ENCODE measurements at places on chromosomes 4 and X.

GRCh38 chr4:147524601-147525000 is 43.7 kb downstream of the EDNRA start:
- DNase-seq, result no peak

GRCh38 chr4:138736362-138736761 is 279.2 kb upstream of the NOCT start:
- DNase-seq, result no peak

GRCh38 chr4:159023741-159024140 is 79.1 kb upstream of the RAPGEF2 start:
- DNase-seq, result no peak

- DNase-seq, result no peak
Observed at GRCh38 chr4:1359144-1359501, 12.1 kb downstream of the UVSSA start.

GRCh38 chr4:152038238-152038637 is 277.4 kb upstream of the GATB start:
- no peak for DNase-seq

- no peak for DNase-seq
Observed at GRCh38 chrX:109939498-109939897, 63.4 kb upstream of the TMEM164 start.

GRCh38 chrX:102498732-102499131 is 17.8 kb downstream of the TMSB15A start:
- no peak for DNase-seq

DNA sequence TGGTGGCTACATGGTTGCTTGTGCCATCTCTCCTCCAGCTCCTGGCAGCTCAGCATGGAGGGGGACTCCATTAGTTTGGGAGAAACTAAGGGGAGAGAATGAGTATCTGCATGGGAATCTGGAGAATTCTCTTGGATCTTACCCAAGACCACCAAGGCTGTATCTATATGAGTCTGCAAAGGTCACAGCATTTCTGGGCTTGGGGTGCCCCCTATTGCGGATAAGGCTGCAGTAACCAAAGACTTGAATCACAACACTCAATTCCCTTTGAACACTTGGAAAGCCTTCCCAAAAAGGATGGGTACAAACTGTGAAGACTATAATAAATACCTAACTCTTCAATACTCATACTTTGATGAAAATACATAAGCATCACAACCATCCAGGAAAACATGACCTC is 623.5 kb upstream of the NR3C2 start:
- DNase-seq, result no peak

DNA sequence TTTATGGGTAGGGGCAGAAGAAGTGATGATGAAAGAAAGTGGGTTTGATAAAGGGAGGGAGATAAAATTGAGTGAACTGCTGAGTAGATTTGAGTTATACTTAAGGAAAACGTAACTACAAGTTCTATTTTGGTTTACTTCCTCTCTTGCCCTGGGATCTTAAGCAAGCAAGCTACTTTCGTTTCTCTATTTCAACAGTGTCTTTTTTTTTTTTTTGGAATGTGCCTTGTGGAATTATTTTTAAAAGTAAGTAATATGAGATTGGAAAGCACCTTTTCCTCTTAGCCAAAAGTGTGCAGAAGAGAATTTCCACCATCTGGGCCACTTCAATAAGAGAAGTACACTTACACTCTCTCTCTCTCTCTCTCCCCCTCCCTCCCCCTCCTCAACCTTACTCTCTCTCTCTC is 16.0 kb upstream of the C4orf36 start:
- DNase-seq, result peak; percentile 41

DNA sequence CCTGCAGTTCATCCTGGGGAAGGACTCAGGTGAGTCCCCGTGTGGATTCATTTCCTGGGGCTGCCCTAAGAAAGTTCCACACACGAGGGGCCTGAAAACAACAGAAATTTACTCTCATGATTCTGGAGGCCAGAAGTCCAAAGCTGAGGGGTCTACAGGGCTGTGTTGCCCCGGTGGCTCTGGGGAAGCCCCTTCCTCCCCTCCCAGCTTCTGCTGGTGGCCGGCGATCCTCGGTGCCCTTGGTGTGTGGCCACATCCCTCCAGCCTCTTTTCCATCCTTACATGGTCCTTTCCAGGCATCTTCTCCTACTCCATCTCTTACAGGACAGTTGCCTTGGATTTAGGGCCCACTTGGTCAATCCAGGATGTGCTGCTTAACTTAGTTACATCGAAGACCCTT is 15.1 kb downstream of the SH3BP2 start:
- no peak for DNase-seq

GRCh38 chr4:28225689-28226353 is 1365.2 kb downstream of the STIM2 start:
- no peak for DNase-seq

DNA sequence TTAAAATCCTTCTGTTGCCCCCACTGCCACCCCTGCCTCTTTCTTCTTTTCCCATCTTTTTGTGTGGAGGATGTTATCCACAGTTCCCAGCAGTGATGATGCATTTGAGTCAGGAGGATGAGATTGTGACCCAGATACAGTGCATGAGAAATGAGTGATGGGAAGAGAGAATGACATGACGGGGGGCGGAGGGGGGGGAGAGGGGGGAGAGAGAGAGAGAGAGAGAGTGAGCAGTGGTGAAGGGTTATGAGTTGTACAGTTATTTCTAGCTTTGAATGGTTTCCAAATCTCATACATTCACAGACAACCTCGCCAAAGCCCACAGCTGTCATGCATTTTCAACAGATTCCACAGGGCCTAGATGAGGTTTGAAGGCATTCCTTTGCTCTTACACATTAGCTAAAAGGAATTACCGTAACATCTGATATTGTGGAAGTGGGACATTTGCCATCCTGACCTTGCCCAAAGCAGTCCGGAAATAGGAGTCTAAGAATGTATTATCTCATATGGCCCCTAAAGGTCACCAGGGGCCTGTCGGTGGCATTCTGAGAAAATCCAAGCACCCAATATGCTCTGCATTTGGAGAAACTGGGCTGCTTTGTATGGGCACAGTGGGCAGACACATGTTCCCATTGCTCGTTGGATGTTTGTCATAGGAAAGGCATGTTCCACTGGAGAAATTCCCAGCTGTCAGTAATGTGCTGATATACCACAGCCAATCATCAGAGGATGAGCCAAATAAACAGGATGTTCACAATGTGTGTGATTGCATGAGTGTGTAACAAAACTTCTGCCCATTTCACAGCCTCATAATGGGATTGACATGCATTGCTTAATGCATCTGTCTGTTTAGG is 435.8 kb downstream of the SPRY1 start:
- DNase-seq, result no peak

GRCh38 chrX:108736509-108737479 is at the start of gene IRS4:
Gene IRS4, minus strand, starts transcription at chrX:108736563.
- no peak for DNase-seq

- no peak for DNase-seq
Observed at GRCh38 chr4:182447767-182448280, 204.6 kb downstream of the TENM3 start.

DNA sequence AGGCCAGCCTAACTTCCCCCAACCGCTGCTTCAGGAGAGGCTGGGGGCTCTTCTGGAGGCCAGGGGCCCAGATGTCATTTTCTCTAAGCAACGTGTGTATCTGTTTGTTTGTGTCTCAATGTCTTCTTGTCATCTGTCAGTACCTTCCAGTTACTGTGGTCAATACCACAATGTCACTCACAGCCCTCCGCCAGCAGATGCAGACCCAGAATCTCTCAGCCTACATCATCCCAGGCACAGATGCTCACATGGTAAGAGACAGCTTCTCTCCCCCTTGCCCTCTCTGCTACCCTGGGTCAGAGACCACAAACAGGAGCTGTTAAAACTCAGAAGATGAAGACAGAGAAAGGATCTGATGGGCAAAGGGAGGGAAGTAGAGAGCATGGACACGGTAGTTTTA is 5.0 kb downstream of the XPNPEP2 start:
- no peak for DNase-seq

GRCh38 chr4:145207934-145208333 is 27.5 kb upstream of the OTUD4 start:
- no peak for DNase-seq

DNA sequence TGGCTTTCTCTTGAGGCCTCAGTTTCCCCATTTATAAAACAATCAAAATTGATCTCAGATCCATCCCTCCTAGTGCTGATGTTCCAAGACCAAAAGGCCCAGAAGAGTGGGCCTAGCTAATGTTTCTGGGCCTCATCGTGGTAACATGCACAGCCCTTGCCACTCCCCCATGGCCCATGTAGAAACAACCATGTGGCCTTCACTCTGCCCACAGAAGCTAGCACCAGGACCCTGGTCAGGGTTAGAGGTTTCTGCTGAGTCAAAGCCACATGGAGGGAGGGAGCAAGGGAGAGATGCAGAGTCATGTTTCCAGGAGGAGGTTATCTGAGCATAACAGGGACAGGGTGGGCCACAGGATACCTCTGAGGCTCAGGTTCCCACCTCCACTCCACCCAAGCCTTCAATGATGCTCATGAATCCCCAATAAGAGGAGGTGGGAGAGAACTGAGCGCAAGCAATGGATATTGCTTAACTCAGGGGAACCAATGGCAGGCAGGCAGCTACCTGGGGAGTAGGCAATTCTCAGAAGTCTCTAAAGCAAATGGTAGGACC is 16.9 kb downstream of the OTUD5 start:
- peak; percentile 30 for DNase-seq

- no peak for DNase-seq
Observed at GRCh38 chr4:165537028-165537648, 158.3 kb downstream of the CPE start.

DNA sequence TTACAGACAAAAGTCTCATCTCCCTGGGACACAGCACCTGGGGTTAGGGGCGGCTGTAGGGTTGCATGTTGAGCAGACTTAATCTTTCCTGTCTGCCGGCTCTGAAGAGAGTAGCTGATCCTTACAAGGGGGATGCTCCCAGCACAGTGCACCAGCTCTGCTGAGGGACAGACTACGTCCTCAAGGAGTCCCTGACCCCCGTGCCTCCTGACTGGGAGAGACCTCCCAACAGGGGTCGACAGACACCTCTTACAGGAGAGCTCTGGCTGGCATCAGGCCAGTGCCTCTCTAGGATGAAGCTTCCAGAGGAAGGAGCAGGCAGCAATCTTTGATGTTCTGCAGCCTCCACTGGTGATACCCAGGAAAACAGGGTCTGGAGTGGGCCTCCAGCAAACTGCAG is 506.0 kb upstream of the FMR1 start:
- DNase-seq, result no peak

GRCh38 chr4:145034727-145035211 is 63.2 kb downstream of the ANAPC10 start:
- DNase-seq, result no peak

- DNase-seq, result no peak
Observed at GRCh38 chr4:95835672-95836071, 4.2 kb upstream of the PDHA2 start.

DNA sequence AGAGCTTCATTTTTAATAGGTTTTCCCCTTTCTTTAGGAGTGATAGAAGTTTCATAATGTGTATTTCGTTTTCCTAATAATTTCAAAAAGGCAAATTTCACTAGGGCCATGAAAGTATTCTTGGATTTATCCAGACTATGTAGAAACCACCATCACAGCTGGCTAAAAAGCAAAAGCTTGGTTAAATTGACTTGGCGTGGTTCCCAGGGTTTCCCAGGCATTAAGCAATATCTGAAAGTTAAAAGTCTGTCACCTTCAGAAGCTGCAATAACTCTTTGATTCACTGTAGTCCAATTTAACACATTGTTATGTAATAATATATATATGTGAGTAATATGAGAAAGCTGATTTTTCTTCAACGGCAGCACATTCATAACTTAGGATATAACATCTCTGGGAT is 38.3 kb downstream of the NDNF start:
- no peak for DNase-seq

- no peak for DNase-seq
Observed at GRCh38 chr4:8754634-8755589, 116.7 kb downstream of the HMX1 start.

GRCh38 chr4:163109967-163110366 is 56.7 kb downstream of the NAF1 start:
- DNase-seq, result no peak

DNA sequence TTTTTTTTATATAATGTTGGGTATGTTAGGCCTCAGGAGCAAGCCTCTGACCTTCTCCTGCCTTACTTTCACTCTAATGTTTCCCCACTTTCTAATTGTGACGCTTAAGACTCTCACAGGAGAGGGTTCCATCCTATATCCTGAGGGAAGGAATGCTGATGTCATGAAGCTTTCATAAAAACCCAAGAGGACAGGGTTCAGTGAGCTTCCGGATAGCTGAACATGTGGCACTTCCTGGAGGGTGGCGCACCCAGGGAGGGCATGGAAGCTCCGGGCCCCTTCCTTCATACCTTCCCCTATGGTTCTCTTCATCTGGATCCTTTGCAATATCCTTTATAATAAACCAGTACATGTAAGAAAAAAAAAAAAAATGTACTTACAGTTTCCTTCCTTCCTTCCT is 48.0 kb upstream of the TMPRSS11E start:
- DNase-seq, result no peak

DNA sequence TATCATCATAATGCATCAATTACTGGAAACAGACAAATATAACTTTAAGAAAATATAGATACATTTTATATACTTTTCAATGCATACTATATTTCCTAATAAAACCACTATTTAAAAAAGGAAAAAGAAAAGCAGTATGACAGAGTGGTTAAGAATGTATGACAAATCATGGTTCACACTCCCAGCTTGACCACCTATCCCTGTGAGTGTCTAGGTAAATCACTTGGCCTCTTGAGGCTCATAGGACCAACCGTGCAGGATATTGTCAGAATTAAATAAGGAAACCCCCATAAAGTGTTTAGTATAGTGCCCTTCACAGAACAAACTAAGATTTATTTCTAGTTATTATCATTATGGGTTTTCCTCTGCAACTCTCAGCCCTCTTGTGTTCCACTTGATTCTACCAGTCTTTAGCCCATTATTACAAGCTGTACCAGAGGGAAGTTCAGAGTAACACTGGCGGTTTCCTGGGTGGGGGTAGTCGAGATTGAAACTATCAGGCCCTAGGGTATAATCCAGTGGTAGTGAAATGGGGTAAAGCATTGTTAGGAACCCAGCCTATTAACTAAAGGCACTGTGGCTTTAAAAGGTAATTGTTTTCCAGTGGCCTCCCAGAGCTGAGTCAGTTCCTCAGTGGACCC is 55.5 kb upstream of the PAK3 start:
- no peak for DNase-seq

DNA sequence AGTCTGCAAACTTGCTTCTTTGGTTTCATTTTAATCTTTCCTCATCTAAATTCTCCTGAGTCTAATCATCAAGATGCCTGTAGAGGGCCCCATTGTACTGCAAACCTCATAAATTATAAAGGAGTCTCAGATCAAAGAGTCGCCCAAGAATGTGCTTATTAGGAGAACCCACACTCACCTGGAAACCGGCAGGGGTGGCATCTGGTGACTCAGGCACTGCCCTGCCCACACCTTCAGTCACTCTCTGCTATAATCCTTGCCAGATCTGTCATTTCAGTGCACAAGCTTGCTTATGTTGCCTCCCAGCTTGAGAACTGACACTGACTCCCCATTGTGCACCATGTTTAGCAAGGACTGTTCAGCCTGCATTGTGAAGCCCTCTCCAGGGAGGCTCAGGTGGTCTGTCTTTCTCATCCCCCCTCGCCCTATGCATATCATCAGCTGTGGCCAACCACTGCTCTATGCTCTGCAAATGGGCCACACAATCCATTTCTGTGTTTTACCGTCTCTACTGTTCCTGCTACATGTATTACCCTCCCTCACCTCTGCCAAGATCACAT is 12.4 kb downstream of the EPGN start:
- DNase-seq, result no peak

Measured in GF-D8 (cell line).